GM23338 (cell line): ENCODE measurements at places on chromosomes 16 and 17. TPM values are rescaled to one million over a fixed set of nuclear protein-coding genes. Genes with fewer than 3 reads are reported as not detected.
A peak's percentile ranks its signal among the peaks of the same experiment; 100 is the strongest.

DNA sequence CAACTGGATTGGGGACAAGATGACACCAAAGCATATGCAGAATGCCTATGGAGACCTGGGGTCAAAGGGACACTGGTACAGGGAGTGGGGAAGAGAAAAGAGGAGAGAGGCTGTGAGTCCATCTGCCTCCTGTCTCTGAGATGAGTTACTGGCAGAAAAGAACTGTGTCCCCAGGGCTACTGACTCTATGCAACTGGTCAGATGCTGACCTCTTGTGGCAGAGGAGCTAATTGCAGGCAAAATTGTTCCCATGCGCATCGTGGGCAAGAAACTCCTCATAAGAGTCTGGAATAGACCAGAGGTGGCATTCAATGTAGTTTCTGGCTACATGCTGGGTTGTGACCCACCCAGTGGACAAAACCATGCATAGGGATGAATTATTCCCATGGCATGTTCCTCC, 26.1 kb upstream of the MLKL start:
- DNase-seq = peak; percentile 86
- no peak overlapping the region for H3K27ac ChIP-seq
- H3K27me3 ChIP-seq = no peaks in the 10 kb centered on the region
- no peaks in the 10 kb centered on the region for H3K36me3 ChIP-seq
- H3K4me3 ChIP-seq = no peak overlapping the region

PRSS53 gene
- polyA plus RNA-seq = 0.16 and 0.36 TPM in 2 replicates

DNA sequence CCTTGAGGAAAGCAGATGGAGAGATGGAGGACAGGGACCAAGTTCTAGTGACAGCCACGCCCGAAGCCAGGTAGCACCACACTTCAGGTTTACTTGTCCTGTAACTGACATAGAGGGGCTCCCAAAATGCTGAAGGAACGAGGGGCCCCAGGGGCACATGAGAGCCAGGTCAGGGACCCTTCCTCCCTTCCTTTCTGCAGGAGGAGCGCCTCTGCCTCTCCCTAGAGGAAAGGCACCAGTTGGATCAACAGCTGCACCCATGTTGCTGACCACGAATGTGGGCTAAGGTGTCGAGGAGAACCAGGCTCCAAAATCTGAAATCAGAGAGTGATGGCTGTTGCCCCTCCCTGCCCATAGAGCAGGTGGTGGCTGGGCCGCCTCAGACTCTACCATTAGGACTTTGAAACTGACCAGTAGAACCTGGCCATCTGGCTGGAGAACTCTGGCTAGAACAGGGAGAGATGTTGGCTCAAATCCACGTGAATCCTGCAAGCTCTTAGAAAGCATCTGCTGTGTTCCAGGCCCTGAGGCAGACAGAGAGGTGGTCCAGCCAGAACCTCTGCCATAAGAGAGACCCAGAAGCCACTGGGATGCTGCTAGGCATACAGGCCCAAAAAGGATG, 218.8 kb downstream of the KATNIP start:
- no peaks in the 10 kb centered on the region for H3K27me3 ChIP-seq
- no peak overlapping the region for H3K27ac ChIP-seq
- no peak overlapping the region for H3K4me3 ChIP-seq
- no peaks in the 10 kb centered on the region for H3K36me3 ChIP-seq
- DNase-seq = no peak

CIITA gene
- polyA plus RNA-seq = 0.57 and 1.2 TPM in 2 replicates

KRTAP2-2 gene
- not detected in 2 replicates for polyA plus RNA-seq

DNA sequence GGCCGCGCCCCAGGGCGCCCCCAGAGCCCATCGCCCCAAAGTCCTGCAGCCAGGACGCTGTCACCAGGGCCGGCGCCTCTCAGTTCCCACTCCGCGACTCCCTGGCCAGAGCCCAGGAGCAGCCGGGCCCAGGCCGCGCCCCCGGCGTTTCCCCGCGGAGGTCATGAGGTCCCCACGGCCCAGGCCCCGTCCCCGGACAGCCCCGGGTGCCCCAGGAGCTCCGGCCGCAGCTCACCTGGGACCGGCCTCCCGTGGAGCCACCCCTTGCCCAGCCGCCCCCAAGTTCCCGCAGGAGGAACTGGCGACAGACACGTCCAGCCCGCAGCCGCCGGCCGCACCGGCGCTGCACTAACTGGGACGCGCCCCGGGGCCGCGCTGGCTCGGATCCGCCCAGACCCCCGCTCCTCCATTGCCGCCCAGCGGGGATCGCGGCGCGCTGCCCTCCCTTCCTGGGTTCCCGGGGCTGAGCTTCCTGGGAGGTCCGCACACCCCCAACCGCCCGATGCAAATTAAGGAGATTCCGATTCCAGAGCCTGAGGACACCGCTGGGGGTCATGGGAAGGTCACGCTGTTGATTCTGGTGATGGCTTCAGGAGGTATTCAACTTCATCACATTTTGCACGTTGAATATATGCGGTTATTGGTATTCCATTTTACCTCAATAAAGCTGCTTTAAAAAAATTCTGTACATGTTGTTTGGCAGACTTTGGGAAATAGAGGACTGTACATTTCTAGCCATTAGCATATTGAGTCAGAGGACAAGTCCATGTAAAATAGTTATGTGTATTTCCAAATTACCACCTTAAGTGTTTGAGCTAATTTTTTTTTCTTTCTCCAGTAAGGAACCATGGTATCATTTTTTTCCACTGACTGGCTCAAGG, 9.9 kb downstream of the AHSP start:
- H3K4me3 ChIP-seq = peak overlapping the region; percentile 54
- peaks cover 46% of the 10 kb centered on the region for H3K27me3 ChIP-seq
- no peaks in the 10 kb centered on the region for H3K36me3 ChIP-seq
- H3K4me1 ChIP-seq = no peaks in the 10 kb centered on the region; the same call in 1 of the 2 replicates
- peak; percentile 73 for DNase-seq
- H3K27ac ChIP-seq = no peak overlapping the region

- H3K27me3 ChIP-seq = no peaks in the 10 kb centered on the region
- no peak for DNase-seq
- H3K4me3 ChIP-seq = no peak overlapping the region
- no peak overlapping the region for H3K27ac ChIP-seq
Measured at GRCh38 chr16:4123616-4124300, 7.5 kb upstream of the ADCY9 start.

KRT33B gene
- not detected in 2 replicates for polyA plus RNA-seq

- H3K27me3 ChIP-seq = no peaks in the 10 kb centered on the region
- no peak overlapping the region for H3K4me3 ChIP-seq
- DNase-seq = peak; percentile 35
- H3K4me1 ChIP-seq = no peaks in the 10 kb centered on the region
Measured at GRCh38 chr17:77253611-77254051, 112.9 kb downstream of the SEC14L1 start.

- no peak for DNase-seq
- no peak overlapping the region for H3K4me3 ChIP-seq
- H3K27me3 ChIP-seq = no peaks in the 10 kb centered on the region
- H3K36me3 ChIP-seq = no peaks in the 10 kb centered on the region
- H3K27ac ChIP-seq = no peak overlapping the region
Measured at GRCh38 chr17:56424543-56425044, 168.9 kb upstream of the NOG start.

TUBB3 gene
- 139 and 149 TPM in 2 replicates for polyA plus RNA-seq
